ENCODE measurements at places on chromosomes 4 and X.

DNA sequence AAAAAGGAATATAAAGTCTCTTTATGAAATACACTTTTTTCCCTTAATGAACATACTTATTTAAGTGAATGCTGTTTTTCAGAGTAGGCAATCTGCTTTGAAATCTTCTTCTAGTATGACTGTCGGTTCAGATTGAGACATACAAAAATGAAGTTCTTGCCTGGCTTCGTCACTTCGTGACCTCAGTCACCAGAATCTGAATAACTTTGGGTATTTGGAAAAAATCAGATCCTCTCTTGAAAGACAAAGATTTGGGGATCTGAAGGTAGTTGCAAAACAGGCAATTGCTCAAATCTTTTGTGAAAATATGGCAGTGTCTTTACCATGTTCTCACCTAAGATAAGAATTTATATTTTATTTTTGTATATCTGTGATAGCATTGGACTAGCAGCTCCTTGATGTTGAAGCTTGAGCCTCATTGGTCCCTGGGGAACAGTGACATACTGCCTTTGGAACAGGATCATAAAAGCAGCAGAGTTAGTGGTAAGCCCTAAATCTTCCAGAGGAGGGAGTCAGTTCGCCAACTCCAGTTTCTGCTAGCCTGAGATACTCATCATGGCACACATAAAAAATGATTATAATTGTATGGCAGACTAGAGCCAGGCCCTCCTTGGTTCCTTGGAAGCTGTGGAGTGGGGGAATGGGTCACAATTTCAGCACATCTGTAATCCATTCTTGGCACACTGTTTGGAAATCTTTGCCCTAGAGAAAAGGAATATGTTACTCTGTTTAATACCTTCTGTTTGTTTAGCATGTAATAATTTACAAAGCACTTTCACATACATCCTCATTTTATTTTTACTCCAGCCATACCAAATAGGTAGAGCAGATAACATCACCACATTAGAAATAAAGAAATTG, 5.0 kb downstream of the ARFIP1 start:
- DNase-seq = no peak

- no peak for DNase-seq
Observed at GRCh38 chr4:94615451-94615850, 142.3 kb upstream of the BMPR1B start.

- DNase-seq = no peak
Observed at GRCh38 chrX:112785344-112785743, 55.3 kb downstream of the AMOT start.

DNA sequence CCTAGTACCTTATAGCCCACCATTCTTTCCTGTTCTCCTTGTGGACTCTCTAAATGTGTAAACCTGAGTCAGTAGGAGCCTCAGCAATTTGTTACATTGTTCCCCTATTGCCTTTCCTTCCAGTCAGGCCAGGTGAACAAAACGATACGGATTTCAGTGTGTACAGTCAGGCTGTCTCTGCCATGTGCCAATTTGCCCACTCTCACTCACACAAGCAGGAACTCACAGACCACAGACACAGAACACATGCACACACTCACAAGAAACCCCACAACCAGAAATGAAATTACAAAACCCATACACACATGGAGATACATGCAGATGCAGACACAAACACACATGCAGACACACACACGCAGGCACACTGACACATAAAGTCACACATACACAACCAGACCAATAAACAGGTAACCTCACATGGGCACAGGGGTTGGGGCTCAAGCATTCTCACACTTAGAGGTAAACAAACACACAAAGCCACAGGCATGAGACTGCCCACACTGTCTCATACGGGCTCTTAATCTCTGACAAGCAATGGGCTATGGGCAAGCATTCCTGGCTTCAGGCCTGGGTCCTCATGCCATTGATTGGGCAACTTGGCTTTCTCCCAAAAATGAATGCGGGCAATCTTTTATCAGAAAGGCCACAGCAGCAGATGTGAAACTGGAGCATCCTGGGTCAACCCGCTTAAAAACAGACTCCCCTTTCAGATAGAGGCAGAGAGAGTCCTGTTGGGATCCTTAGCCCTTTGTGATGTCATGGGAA, 68.7 kb downstream of the NBDY start:
- no peak for DNase-seq

- DNase-seq = no peak
Observed at GRCh38 chrX:63350465-63350877, 661 bp downstream of the SPIN4 start.

DNA sequence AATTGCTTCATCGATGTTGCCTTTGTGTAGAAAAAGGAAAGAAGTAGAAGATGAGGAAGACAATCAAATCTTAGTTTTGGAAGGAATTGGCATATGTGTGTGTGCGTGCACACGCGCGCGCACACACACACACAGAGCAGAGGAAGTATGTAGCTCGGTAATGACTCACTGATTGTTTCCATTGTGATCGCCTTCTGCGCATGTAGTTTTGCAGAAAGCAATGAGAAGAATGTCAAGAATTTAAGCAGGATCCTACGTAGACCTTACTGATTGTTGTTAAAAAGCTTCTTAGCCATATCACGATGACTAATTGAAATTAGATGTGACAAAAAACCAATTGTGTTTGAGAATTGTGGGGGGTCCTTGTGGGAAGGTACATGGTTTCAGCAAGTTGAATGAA, 12.8 kb upstream of the LIMCH1 start:
- no peak for DNase-seq

GRCh38 chr4:152462047-152462446, 73.8 kb downstream of the FBXW7 start:
- DNase-seq = no peak

- DNase-seq = no peak
Observed at GRCh38 chr4:25223802-25224375, 9.9 kb upstream of the PI4K2B start.

- no peak for DNase-seq
Observed at GRCh38 chr4:184400891-184401290, 73.5 kb downstream of the IRF2 start.

- no peak for DNase-seq
Observed at GRCh38 chr4:141705048-141705746, 68.8 kb downstream of the IL15 start.

DNA sequence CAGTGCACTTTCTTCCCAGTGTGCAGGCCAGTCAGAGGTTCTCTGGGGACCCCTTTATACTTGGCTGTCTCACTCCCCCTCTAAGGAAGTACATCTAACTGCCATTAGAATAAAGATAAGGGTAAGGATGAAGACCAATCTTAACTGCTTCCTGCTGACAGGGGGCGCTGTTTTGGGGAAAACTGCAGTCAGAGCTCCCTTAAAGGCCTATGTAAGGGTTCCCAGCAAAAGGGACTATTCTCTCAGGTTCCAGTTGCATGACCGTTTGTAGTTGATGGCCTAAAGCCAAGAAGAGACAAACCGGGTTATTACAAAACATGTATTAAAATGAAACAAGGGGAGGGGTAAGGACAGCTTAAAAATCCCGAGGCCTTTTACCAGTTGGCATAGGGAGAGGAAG, 115.6 kb upstream of the SPIN4 start:
- DNase-seq = no peak

DNA sequence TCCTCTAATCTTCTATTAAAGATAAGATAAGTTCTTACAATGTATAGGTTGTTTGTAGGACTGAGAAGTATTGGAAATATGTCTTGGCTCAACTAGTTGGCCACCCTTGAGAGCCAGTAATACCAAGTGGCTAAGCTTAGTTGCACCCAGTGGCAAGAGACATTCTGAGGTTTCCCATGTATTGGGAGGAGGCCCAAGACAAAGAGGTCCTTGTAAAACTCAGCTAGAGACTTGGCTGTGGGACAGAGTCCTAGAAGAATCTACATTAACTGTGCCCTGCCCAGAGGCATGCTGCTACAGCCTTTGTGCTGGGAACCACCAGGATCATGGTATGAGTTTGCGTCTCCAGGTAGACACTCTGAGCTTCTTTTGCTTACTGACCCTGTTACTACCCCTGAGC, 41.9 kb upstream of the SLC4A4 start:
- DNase-seq = no peak

GRCh38 chr4:118417325-118417724, 64.5 kb upstream of the PRSS12 start:
- DNase-seq = no peak

DNA sequence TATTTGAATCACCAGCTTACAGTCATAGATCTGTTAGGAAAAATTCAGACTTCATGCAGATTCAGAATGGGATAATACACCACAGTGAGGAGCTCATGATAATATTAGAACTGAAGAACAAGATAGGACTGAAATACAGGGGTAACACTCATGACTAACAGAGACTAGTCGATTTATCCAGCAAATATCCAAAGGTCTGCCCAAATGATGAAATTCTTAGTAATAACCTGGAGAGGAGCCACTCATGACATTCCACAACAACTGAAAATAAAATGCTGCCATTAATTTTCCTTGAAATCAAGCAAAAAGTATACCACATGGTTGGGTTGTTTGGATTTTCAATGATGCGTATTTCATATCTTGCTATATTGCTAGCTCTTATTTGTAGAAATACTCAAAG, 903.7 kb upstream of the ADGRL3 start:
- no peak for DNase-seq

- DNase-seq = no peak
Observed at GRCh38 chr4:57490520-57491255, 380.5 kb upstream of the IGFBP7 start.

GRCh38 chr4:158758142-158758541, 10.7 kb upstream of the FNIP2 start:
- DNase-seq = no peak

GRCh38 chr4:155950461-155950860, 3.2 kb downstream of the CTSO start:
- no peak for DNase-seq

DNA sequence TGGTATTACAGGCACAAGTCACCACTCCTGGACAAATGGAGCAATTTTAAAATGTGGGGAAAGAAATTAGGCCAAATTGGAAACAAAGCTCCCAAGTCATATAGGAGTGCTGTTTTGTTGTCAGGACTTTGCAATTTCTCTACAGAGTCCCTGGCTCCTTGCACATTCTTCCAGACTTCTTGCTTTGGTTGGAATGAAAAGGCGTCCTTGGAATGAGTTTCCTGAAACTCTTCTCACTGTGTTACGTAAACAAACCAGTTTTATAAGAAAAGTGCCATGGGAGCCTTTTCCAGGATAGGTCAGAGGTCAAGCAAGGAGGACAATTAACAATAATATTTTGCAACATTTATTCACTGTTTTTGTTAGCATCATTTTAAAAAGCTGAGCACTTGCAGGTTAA, 32.4 kb upstream of the KIT start:
- DNase-seq = no peak

GRCh38 chr4:173332963-173333657, 1.0 kb downstream of the HMGB2 start:
- DNase-seq = no peak

GRCh38 chrX:134377537-134377936, 82.4 kb upstream of the HPRT1 start:
- DNase-seq = no peak

GRCh38 chrX:134926864-134927263, 63.9 kb upstream of the SMIM10 start:
- no peak for DNase-seq

- DNase-seq = no peak
Observed at GRCh38 chrX:38718311-38718710, 82.9 kb upstream of the MID1IP1 start.

GRCh38 chr4:100113096-100113495, 77.2 kb downstream of the DDIT4L start:
- no peak for DNase-seq

DNA sequence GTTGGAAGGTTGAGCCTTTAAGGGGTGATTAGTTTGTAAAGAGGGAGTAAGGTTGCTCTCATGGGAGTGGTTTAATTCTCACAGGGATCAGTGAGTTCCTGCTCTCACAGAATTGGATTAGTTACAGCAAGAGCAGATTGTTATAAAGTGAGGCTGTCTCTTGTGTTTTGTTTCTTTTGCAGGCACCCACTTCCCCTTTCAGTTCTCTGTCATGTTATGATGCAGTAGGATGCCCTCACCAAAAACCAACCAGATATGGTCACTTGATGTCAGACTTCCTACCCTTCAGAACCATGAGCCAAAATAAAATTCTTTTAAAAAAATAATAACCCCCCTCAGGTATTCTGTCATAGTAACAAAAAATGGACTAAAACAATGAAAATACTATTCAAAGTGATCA, 19.9 kb upstream of the IGSF1 start:
- no peak for DNase-seq

- DNase-seq = no peak
Observed at GRCh38 chr4:139243448-139244365, 36.3 kb downstream of the MGARP start.

DNA sequence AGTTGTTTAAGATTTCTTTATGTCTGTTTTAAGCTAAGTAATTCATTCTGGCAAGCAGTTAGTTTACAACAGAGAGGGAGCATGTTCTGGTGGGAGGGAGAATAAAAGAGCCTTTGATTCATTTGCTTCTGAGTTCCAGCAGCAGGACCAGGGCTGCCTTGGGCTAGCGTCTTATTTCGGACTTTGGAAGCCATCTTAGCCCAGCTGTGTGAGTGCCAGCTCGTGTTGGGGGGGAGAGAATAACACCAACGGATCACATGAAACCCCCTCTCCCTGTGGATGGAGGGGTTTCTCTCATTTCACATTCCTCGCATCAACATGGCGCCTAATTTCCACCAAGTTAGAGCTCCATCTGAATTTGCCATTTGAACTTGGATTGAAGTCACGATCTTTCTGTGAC, 7.4 kb downstream of the GAB1 start:
- DNase-seq = no peak

DNA sequence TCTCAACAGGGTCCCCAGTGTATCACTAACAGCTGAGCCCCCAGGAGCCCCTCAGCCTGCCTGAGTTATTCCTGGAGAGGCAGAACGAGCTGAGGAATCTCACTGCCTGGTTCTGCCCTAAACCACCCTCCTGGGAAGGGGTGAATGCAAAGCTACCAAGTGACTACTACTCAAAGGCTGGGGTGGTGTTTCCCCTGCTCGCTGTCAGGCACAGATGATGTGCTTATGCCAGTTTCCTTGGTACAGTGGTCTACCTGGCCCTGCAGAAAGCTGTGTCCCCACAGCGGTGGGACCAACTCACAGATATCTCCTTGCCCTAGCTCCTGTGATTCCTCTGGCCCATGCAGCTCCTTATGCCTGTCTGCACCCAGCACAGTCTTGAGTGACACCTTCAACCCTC, 35.4 kb upstream of the ASMTL start:
- no peak for DNase-seq

- no peak for DNase-seq
Observed at GRCh38 chr4:164614329-164614728, 139.6 kb upstream of the SMIM31 start.

- DNase-seq = no peak
Observed at GRCh38 chr4:38067499-38067898, 107.3 kb downstream of the PTTG2 start.

DNA sequence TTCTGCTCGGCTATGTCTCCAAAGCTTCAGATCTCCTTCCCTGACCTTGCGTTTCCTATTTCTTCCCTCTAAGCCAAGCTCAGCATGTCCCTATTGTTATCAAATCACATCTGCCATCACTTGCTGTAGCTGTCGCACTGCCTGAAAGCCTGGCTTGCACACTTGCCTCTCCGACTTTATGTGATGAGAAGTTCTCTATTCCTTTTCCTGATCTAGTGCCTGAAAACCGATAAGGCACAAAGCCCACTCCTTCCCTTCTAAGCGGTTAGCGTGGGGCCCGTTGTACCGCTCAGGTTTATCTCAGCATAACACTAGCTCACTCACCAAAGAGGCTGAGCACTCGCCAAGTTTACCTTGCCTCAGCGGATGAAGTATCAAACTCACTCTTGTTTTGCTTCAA, 816 bp downstream of the NMU start:
- no peak for DNase-seq

All from NCI-H1417 treated with DMSO at 0.1 percent for 48 hours (cell line).